Fibroblast of skin of back (primary cell): ENCODE measurements at places on chromosomes 7 and 10.

DNA sequence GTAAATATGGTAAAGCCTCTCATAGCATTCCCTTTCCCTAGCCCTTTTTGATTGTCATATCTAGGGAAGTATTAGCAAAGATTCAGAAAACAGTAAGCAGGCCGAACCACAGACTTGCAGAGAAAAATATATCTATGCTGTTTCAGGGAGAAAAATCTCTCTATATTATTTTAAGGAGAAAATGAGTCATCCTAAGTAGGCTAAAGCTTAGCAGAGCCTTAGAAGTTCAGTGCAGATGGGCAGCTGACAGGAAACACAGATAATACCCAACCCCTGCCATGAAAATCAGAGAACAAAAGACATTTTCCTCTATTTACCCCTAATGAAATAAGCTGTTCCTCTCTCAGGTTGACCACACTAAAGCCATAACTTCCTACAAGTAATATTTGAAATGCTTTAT, 16.5 kb downstream of the C1QL3 start:
- peak; percentile 42 for DNase-seq

GRCh38 chr10:76278811-76279460, 847.5 kb downstream of the LRMDA start:
- no peak for DNase-seq

- no peak for DNase-seq
Measured at GRCh38 chr10:128567551-128567950, 441.3 kb upstream of the MKI67 start.

DNA sequence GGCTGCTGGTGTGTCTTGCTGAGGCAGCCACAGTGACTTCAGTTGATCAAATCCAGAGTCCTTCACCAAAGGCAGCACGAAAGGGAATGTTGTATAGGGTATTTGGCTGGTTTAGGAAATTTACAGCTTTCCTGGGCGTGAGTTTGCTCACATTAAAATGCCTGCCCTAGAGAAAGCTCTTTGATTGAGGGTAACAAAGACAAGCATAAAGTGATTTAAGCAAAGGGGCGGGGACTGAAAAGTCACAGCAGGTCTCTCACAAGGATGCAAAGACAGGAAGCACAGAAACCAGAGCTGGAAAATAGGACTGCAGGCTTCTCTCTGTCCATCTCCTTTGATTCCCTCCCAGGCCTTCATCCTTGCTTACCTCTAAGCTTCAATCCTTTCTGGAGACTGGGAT, 139.2 kb downstream of the ELMO1 start:
- DNase-seq: no peak

DNA sequence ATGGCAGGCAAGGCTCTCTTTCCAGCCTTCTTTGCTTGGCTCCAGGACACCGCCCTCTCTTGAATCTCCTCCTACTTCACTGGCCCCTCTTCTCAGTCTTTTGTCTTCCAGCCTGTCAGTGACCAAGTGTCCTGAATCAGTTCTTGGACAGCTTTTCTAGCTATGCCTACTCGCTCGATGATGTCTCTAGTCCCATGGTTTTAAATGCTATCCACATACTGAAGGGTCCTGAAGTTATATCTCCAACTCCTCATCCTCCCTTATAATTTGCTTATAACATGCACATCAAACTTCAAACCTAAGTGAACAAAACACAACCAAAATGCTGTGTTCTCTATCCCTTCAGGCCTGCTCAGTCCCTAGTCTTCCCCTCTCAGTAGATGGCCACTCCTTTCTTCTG, 5.0 kb upstream of the GOLGA7B start:
- DNase-seq: no peak

- DNase-seq: peak; percentile 11
Measured at GRCh38 chr10:25493122-25493893, 318.5 kb downstream of the GPR158 start.

DNA sequence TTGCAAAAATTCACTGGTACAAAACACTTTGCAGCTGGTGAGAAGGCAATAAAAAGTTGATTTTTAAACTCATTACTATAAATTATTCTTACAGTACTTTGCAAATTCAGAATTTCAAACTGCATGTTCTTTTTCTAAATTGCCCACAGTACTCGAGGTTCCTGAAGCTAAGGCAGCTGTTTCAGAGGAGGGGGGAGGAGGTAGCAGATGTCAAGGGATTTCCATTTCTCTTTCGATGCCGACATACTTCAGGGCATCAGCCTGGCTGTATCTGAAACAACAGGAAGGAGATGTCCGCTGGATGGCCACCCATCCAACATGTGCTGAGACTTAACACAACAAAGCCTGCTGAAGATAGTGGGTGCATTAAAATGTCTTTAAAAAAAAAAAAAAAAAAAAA, 76.7 kb downstream of the EZH2 start:
- DNase-seq: no peak

GRCh38 chr10:69854511-69855345, 53.0 kb downstream of the COL13A1 start:
- no peak for DNase-seq

- DNase-seq: no peak
Measured at GRCh38 chr7:94142281-94142680, 138.1 kb upstream of the BET1 start.

DNA sequence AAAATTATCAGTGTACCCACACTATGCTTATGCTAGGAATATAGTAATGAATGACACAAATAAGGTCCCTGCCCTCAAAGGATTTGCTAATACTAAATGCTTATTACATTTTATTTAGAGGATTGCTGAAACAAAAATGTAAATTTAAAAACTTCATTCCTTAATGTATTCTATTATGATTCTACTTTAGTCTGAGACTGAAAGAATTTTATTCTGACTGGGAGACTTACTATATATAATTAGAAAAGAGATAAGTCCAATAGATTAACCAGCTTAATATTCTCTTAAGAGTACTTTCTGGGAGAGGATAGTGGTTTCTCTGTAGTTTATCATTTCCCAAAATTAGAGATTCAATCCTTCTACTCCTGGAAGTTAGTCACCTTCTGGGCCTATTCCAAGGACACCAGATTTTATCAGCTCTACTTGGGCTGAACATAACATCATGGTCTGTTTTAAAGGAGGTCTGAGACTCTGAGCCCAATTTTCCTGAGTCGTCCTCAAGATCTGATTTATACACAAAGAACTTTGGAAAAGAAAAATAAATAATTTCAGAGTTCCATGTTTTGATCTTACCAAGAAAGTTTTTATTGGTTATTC, 41.1 kb downstream of the ASZ1 start:
- DNase-seq: peak; percentile 26

GRCh38 chr7:55962014-55962413, 2.4 kb upstream of the NIPSNAP2 start:
- peak; percentile 49 for DNase-seq

- DNase-seq: no peak
Measured at GRCh38 chr10:51788273-51788672, 88.9 kb upstream of the CSTF2T start.

GRCh38 chr10:132764108-132764507, 21.8 kb downstream of the NKX6-2 start:
- no peak for DNase-seq

GRCh38 chr7:132240821-132241422, 335.3 kb downstream of the PLXNA4 start:
- DNase-seq: no peak

- DNase-seq: no peak
Measured at GRCh38 chr7:80039251-80039884, 95.3 kb upstream of the GNAI1 start.

GRCh38 chr7:55056577-55057480, 38.0 kb downstream of the EGFR start:
- peak; percentile 67 for DNase-seq

GRCh38 chr10:114420811-114421485, 16.6 kb upstream of the AFAP1L2 start:
- peak; percentile 18 for DNase-seq

GRCh38 chr7:33965183-33965744, 59.9 kb downstream of the BMPER start:
- peak; percentile 62 for DNase-seq

- peak; percentile 78 for DNase-seq
Measured at GRCh38 chr7:44378744-44379143, 53.4 kb upstream of the CAMK2B start.

- no peak for DNase-seq
Measured at GRCh38 chr7:27143023-27143949, at the start of gene HOXA5. Gene HOXA5 (minus strand): TSS chr7:27143681. CDS start chr7:27143607, 74 bp downstream.

DNA sequence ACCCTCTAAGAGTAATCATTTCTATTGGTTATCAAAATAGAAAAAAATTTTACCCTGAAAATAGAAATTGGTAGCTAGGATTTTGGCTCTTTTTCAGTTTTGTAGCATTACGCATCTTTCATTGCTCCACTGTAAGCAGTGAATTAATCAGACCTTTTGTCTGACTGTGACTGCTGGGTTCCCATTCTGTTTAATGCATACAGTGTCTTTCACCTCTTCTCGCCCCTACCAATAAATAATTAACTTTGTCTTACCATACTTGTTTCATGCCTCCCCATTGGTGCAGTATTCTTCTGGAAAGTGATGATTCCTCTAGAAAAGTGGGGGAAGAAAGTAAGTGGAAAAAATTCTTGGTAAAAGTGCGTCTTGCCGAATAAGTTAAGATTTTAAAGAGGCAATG, 73.2 kb downstream of the AP3M1 start:
- no peak for DNase-seq

DNA sequence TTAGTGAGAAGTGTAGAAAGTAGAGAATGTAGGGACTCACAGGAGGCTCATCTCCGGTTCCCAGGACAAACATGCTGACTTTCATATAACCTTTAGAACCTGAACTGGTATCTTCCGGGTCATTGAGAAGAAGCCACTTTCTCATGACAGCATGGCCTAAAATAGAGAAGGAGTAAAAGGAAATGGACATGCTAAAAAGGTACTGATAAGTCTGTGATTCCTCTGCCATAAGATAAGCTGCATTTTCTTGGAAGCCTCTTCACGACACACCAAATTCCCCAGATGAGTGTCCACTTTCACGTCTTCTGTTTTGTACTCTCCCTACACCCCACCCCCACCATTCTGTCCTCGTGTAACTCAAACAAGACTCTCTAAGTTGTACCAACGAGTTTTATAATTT, 79.9 kb downstream of the MYOF start:
- no peak for DNase-seq

GRCh38 chr7:80014511-80014910, 120.1 kb upstream of the GNAI1 start:
- peak; percentile 56 for DNase-seq

DNA sequence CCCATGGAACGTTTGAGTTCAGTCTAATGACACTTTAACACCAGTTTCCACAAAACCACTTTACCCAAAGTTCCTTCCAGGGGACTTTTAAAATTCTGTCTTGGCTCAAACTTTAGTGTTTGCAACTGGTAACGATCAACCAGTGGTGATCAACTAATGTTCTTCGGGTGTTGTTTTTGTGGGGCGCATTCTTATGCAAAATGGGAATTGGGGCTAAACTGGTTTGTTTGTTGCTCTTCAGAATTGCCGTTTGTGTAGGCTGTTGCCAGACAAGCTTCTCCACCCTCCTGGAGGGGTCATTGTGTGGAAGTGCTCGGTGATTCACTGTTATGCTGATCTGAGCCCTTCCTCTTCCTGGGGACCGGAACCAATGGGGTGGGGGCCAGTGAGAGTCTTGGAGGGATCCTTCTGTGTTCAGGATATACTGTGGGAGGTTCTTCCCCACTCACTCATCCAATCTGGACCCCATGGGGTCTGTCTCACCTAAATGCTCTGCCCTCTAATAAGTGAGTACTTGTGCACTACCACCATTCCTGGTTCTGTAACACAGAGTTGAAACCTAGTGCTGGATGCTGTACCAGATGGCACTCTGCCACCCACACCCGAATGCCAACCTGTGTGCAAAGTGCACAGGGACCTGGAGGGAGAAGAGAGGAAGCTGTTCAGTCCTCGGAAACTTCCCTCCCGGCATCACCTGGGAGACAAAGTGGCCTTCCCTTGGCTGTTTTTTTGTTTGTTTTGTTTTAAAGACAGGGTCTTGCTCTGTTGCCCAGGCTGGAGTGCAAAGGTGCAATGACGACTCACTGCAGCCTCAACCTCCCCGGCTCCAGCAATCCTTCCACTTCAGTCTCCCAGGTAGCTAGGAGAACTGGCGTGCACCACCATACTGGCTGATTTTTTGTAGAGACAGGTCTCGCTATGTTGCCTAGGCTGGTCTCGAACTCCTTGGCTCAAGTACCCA, 2.1 kb downstream of the NFE2L3 start:
- DNase-seq: no peak

DNA sequence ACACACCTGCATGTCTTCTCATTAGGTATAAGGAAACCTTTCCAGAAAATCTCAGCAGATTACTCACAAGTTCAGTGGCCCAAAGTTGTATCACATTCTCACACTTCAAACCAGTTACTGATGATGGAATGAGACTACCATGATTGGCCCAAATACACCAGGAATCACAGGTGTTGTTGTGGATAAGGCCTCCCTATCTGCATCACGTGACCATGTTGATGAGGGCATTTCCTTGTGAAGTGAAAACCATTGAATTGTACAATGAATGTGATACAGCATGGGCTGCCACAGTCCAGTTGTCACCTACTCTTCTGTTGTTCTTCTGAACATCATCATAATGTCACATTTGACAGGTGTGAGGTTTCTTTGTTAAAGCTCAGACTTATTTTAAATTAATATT, 431.7 kb downstream of the AUTS2 start:
- no peak for DNase-seq

GRCh38 chr7:157565981-157566630, 229.3 kb downstream of the DNAJB6 start:
- no peak for DNase-seq

DNA sequence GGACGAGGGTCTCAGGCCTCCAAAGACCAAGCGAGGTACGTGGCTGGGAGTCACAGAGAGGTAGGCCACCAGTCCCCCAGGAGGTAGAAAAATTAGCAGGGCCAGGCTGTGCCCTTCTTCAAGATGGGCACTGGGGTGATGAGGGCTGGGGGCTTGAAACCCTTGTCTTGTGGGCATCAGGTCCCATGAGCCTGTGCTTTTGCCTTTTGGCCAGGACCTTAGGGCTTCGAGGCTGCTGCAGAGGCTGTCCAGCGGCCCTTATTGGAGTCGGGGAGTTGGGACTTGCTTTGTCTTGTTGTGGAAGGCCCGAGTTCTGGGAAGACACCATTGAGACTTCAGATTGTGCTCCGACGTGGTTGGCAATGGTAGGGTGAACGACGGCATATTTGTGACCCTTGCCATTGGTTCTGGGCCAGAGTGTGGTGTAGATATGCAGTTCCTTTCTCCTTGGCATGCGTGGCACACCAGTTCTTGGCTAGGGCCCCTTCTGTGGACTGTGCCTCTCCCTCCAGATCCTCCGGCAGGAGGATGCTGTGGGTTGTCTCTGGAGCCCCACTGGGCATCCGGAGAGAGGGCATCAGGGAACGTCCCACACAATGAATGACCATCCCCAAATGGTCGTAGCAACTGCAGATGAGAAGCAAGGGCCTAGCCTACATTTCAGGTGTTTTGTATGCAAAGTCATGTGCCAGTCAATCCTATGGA, 931 bp downstream of the SH2D4B start:
- no peak for DNase-seq

- peak; percentile 12 for DNase-seq
Measured at GRCh38 chr7:111654343-111654742, 92.1 kb upstream of the IMMP2L start.
